ENCODE measurements at places on chromosomes 3 and 15. TPM values are rescaled to one million over a fixed set of nuclear protein-coding genes. Genes with fewer than 3 reads are reported as not detected.

Gene PEX11A
- total RNA-seq = 3.5 TPM

Gene RASL12
- total RNA-seq = not detected

Gene SMAD6
- 10.8 TPM for total RNA-seq

DNA sequence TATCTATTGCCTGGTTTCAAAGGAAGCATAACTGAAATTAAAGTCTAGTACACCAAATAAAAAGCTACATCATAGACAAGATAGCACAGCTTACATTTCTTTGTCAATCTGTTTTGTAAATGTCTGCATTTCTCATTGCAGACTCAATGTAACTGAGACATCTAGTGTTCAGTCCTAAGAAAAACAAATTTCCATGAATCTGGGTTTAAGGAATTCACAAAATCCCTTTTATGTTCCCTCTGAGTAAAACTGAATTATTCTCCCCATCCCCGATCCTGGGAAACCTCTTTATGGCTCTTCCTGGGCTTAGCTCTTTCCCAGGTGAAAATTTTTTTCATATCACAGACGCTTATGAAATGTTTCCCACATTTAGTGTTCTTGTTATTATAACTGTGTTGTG lies 21.6 kb upstream of the RASA2 start:
- DNase-seq = no peak

DNA sequence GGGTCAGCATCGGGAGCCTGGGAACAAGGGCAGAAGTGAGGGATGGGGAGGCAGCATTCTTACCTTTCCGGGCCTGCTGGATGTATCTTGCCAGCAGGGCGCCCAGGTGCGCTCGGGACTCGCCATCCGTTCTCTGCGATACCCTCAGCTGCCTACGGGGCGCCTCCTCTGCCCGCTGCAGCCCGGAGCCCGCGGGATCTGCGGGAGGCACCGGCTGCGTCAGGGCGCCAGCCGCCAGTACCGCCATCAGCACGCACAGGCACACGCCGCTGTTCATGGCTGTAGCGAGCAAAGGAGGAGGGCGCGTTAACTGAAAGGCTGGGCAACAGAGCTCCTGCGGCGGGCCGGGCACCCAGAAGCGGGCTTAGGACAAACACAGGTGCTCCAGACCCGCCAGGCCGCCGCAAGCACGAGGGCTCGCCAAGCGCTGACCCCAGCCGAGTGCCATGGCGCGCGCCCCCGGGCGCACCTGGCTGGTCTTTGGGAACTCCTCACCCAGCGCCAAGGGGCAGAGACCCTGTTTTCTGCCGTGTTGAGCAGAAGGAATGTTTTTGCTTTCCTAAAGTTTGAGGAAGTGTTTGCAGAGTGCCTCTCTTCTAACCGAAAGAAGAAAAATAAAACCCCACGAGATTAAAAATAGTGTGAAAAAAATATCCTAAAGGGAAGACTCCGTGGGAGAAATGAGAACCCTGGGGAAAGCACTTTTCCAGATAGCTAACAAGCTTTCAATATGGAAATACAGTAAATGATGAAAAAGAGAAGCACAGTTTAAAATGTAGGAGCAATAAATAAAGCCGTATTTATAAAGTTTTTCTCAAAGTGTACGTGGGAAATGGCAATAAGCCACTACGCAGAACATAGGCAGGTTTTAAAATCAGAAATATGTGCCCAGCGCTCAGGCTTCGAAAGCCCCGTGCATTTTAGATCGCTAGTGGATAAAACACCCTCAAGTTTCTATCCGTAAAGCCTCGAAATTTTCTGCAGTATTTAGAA lies 2.3 kb downstream of the CCK start:
- DNase-seq = no peak

DNA sequence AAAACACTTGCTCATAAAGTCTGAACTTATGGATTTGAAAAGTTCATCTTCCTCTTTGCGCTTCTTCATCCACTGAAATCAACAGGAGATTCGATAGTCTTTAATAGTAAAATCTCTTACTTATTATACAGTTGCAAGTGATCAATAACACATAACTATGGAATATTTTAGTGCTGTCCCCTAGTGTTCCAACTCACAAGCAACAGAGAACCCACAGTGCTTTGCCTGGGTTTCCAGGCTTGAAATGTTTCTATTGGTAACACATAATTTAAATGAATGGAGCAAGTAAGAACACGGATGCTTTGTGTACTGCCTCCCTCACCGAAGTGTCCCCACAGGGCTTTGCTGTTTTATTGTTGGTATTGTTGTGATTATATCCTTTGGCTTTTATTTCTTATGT lies 93.5 kb downstream of the WDR72 start:
- DNase-seq = no peak

GRCh38 chr3:146222204-146223046 lies 28.5 kb downstream of the PLSCR4 start:
- peak; percentile 40 for DNase-seq

DNA sequence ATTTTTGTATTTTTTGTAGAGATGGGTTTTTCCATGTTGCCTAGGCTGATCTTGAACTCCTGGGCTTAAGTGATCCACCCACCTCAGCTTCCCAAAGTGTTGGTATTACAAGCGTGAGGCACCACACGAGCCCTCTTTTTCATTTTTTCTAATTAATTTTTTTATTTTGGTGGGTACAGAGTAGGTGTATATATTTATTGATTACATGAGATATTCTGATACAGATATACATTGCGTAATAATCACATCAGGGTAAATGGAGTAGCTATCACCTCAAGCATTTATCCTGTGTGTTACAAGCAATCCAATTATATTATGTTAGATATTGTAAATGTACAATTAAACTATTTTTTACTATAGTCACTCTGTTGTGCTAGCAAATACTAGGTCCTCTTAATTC lies 66.1 kb downstream of the WDR49 start:
- DNase-seq = no peak

DNA sequence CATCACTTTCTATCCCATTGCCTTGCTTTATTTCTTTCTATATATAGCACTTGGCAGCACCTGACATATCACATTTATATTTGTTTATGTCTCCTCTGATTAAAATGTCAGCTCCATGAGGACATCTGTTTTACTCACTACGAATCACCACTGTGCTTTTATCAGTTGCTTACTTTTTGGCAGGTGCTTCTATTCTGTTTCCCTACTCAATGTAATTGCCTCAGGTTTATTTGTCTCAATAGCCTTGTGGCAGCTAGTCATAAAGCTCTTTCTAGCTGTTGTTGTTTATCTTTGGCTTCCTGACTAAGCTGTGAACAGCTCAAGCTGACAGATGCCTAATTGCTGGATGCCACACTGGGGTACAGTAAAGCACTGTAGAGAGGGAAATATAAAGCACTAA lies 85.5 kb downstream of the VPS13C start:
- DNase-seq = no peak

- no peak for DNase-seq
Observed at GRCh38 chr15:75864213-75865059, 21.2 kb downstream of the UBE2Q2 start.

- DNase-seq = no peak
Observed at GRCh38 chr15:64686130-64686735, 89.2 kb downstream of the RBPMS2 start.
